ENCODE measurements at places on chromosomes 11 and 22.

DNA sequence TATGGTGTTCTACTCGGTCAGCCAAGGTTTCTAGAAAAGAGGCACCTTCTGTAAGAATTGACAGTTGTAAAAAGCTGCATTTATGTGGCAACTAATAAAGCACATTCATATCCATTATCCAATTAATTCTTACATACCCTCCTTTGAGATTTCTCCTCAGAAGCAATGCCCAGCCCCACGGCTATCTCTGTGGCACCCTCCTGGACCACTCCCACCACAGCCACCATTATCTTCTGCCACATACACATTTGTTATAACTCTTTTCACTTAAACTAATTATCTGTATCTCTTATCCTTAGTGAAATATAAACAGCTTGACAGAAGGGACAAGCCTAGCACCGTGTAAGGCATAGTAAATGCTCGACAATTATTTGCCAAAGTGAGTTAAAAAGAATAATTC, 48.5 kb downstream of the PAK1 start:
- no peak for DNase-seq

- DNase-seq, result no peak
Measured at GRCh38 chr11:64762277-64762673, 2.5 kb upstream of the PYGM start.

GRCh38 chr11:73907191-73907590, 30.4 kb downstream of the PAAF1 start:
- peak; percentile 23 for DNase-seq

DNA sequence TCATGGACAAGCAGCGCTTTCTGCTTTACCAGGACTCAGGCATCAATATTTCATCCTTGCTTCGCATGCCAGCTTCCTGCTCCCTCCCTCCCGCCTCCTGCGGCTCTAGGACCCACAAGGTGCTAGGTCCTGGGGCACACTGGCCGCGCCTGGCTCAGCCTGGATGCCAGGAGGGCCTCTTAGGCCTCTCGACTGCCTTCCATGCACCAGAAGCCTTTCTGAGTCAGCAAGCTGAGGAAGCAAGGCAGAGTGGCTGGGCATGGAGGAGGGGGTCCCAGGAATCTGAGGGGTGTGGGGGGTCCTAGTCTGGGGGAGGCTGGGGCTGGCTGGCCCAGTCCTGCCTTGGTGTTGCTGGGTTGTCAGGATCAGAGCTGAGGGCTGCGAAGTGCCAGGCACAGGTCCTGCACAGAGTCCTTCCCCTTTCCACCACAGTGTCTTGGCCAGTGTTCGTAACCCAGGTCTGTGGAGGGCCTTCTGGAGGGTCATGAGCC, 61.0 kb upstream of the THY1 start:
- no peak for DNase-seq

- DNase-seq, result no peak
Measured at GRCh38 chr22:46044621-46045458, 67.9 kb upstream of the WNT7B start.

DNA sequence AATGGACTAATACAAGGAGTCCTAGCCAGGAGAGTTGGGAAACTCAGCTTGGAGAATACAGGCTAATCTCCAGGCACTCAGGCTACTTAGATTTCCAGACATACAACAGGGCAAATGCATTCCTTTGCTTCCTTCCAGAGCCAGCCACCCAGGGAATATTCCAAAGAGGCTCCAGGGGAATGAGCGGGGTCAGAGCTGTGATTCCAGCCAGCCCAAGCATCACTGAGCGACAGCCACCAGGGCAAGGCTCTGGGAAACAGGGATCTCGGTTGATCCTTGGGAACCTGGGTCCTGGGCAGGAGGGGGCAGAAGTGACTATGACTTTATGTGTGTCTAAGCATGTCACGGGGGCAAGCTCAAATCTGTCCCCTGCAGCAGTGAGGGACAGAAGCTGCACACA, 112.3 kb upstream of the LMO1 start:
- DNase-seq, result no peak

DNA sequence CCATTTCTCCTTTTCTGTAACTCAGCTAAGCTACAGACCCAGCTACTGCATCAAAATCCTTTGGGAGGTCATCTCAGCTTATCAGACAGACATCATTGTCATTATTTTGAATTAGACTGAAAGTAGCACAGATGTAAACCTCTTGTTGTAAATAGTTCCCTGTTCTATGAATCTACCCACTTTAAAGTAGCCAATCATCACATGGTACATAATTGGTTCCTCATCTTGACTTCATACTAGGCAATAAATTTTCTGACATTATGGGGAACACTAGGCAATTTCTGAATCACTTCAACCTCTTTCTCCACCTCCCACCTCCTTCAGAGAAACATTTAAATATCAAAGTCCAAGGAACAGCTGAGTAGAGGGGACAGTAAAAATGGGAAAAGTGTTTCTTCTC, 47.9 kb downstream of the MPPED2 start:
- DNase-seq, result no peak

GRCh38 chr22:38802671-38803121, 8.8 kb upstream of the DNAL4 start:
- no peak for DNase-seq

GRCh38 chr22:38317995-38318715, 922 bp upstream of the CSNK1E start:
- DNase-seq, result no peak

DNA sequence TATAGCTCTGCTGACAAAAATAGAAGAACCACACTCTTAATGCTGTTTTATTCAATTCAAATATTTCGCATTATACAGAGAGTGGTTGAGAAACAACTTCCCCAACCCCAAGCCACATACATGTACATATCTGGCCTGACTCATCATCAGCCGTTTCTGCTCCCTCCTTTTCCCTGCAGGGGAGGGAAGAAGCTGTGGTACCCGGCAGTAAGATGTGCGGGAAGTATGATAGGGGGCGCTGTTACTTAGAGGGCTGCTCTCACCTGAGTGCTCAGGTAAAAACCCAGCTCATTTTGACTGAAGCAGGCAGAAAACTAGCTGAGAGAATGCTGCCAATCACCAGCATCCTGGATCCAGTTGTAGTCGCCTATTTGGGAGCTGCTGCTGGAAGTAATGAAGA, 85.5 kb downstream of the NELL1 start:
- no peak for DNase-seq

DNA sequence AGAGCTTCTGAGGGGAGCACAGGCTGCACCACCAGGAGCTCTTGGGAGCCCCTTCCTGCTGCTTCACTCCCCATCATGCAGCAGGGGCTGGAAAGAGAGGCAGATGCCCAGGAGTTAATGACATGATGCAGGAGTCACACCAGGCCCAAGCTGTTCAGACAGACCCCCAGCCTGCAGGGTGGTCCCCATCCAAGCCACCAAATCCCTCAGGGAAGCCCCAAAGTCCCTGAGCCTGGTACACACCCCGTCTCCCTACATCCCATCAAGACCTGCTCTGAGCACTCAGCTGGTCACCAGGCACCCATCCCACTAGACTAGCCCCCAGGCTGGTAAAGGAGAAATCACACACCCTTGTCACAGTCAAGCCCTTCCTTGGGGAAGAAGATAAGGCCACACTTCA, 11.3 kb downstream of the CYB561A3 start:
- DNase-seq, result no peak

Data from activated CD4-positive, alpha-beta T cell treated with anti-CD3 and anti-CD28 coated beads, Interleukin-2, Interleukin-4, amounts not matched to agents 100 ng/mL and 50 ng/mL, durations not matched to agents 16 hours and 8 hours (primary cell).